Renal pelvis (tissue), 12 donors: ENCODE measurements at places on chromosomes 7 and 10.

- peak; percentile 90 for DNase-seq
Observed at GRCh38 chr10:125160856-125161706, 718 bp upstream of the CTBP2 start.

DNA sequence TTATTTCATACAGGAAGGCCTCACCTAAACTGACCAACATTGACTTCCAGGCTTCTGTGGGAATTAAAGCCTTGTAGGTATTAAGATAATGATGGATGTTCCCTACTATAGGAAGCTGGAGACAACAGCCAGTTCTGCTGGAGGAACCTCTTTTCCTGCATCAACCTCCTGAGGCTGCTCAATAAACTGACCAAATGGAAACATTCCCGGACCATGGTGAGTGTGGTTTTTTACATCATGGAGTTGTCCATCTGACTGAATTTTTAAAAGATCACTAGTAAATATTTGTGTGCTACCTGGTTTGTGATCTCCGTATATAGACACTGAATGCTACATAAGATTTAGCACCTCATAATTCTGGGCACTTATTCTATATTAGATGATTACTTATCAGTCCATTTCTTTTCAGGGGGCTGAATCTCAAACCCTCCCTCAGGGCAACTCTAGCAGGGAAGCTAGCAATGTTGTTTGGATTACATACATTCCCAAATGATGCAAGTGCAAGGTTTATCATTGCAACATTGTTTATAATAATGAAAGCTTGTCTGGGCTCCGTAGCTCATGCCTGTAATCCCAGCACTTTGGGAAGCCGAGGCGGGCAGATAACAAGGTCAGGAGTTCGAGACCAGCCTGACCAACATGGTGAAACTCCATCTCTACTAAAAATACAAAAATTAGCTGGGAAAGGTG, 21.5 kb upstream of the SMKR1 start:
- no peak for DNase-seq

- DNase-seq = no peak
Observed at GRCh38 chr10:6595499-6595898, 15.4 kb upstream of the PRKCQ start.

- peak; percentile 68 for DNase-seq
Observed at GRCh38 chr10:111076191-111076681, 593 bp upstream of the ADRA2A start.

- no peak for DNase-seq
Observed at GRCh38 chr10:99535764-99536337, 3.1 kb downstream of the NKX2-3 start.

DNA sequence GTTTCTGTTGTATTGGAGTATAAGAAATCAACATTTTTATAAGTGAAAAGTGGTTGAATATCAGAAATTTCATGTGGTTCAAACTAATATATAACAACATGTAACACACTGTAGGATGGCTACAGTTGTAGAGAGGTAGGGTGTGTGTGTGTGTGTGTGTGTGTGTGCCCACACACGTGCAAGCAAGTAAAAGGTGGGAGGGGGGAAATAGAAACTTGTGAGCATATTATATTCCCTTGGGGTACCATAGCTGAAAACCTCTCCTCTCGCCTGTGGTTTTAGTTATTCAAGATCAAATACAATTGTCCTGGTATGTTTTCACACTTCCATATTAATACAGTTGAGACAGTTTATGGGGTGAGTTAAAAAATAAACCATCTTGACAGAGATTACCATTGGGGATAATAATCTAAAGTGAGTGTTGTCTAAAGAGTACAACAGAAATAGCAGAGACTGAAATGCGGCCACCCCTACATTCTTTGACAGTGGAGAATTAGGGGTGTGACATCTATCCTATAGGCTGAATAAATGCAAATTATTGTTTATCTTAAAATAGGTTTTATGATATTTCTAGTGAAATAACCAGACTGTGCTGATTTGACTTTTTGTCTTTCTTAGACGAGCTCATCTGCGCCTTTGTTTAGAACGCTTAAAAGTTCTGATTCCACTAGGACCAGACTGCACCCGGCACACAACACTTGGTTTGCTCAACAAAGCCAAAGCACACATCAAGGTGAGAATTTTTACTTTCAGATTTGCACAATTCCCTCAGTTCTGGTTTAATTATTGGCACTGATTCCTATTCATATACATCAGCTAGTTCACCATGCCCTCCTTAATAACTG, 25.9 kb downstream of the SMNDC1 start:
- no peak for DNase-seq

DNA sequence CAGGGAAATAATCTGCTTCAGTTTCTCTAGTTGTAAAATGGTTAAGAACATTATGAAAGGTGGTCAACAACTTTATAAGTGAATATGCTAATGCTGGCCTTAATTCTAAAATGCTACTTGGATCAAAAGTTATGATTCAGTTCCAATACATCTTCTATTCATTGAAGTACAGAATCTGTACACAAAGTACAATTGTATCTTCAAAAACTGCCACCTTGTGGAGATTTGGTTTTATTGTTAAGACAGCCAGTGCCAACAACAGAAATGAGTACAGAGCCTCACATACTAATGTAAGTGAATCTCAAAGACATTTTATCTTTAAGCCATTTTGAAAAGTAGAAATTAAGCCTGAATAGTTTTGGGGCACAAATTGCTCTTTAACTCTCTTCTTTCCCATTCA, 194.0 kb downstream of the CFTR start:
- DNase-seq = peak; percentile 15

GRCh38 chr7:22179442-22179879, 177.5 kb downstream of the RAPGEF5 start:
- DNase-seq = no peak

GRCh38 chr10:84329986-84330651, 1.7 kb downstream of the CCSER2 start:
- no peak for DNase-seq

DNA sequence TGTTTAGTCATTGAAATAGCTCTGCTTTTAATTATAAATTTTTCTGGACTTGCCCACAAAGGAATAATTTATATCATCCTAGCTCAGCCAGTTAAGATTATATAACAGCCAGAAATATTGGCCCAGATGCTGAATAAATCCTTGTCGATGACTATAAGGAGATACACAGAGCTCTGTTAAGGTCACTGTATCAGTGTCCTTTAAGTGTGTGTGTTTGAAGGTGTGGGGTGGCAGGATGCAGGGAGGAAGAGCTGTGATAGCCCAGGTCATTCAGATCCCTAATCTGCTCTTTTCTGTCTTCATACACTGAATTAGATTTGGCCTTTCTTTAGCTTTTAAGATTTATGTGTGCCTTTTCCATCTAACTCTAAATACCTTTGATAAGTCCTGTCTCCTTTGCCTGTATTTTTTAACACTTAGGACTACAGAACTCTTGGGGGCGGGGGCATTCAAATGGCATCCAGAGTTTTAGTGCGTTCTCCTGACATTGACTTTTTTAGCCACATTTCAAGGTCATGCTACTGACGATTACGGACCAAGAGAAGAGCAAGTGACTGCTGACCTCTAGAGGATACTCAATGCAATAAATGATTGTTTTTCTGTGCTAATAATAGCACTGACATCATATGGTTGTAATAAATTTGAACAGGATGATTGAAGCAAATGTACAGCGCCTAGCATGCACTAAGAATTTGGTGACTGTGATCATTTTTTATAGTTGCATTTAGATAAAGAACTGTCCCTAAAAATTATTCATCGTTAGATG, 172.3 kb downstream of the CACNB2 start:
- DNase-seq = peak; percentile 56

DNA sequence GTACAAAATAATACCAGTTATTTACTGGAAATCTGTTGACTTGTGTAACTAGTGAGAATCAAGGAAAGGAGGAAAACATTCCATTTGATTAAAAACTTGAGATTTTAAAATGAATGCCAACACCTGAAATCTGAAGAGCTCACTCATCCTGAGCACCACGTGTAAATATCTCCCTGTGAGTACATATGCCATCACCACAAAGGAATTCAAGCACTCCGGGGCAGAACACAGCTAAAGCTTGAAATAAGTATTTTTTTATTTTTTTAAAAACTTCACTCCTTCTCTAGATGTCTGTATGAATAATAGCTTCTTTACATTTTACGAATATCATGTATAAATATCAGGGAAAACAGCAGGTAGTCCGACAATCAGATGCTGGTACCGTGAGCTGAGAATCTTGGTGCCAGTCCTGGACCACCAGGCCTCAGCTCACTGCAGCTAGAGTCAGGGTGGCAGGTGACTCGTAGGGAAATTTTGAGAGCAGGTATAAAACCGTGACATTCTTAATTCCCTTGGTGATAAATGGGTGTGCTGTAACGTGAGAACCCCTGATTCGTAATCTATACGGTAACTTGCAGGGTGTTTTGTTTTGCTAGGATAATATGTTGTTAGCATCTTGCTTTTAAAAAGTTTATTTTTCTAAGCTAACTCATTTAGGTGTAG, 12.7 kb downstream of the LMTK2 start:
- no peak for DNase-seq

DNA sequence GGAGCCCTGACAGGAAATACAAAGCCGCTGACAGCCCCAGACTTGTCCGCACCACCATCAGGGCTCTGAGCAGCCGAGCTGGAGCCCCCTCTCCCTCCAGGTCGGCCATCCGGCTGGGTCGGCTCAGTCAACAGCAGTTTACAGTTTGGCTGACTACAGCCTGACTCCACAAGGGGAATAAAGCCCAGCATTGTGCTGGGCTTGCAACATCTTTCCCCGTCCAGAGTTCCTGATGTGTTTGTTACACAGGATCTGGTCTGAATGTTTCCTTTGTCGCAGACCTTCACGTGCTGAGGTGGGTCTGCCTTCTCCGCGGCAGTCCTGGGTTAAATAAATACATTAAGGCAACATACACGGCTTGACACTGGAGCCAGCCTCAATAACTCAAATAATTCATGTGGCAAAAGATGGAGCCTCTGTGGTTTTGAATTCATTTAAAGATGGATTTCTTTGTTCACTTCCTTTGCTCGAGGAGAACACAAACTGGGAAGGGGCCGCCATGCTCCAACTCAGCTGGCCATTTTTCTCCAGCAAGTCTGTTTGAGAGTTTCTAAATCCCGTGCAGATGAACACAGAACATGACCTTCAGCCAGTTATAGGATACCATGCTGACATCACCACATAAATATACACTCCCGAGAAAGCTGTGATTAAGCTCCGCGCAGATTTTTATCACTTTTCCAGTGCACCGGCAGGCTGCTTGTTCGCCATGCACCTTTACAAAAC, 192.1 kb downstream of the WDR11 start:
- DNase-seq = no peak

- no peak for DNase-seq
Observed at GRCh38 chr10:32241946-32242345, 105.0 kb downstream of the EPC1 start.

GRCh38 chr10:132035476-132035875, 30.3 kb upstream of the JAKMIP3 start:
- no peak for DNase-seq

- no peak for DNase-seq
Observed at GRCh38 chr10:1114315-1114714, 58.1 kb downstream of the WDR37 start.

GRCh38 chr7:146635205-146636032, 518.8 kb downstream of the CNTNAP2 start:
- peak; percentile 46 for DNase-seq

- peak; percentile 22 for DNase-seq
Observed at GRCh38 chr7:117169907-117170306, 153.0 kb downstream of the WNT2 start.

GRCh38 chr7:51317582-51317910, 937 bp upstream of the COBL start:
- no peak for DNase-seq

DNA sequence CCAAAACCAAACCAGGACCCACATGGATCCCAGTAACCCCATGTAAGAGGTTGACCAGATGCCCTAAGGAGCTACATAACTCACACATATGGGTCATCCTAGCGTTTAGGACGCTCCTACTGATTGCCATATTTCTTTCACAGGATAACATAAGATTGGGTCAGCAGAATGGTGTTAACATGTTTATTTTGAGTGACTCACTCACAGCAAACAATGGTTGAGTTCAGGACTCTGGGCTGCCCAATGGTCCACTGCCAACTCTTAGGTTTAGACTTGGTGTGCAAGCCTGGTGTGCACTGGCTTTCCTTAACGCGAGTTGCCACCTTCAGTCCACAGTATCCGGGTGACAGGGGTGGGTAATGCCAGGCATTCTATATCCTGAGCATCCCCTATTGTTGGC, 211.5 kb downstream of the GPAM start:
- no peak for DNase-seq

DNA sequence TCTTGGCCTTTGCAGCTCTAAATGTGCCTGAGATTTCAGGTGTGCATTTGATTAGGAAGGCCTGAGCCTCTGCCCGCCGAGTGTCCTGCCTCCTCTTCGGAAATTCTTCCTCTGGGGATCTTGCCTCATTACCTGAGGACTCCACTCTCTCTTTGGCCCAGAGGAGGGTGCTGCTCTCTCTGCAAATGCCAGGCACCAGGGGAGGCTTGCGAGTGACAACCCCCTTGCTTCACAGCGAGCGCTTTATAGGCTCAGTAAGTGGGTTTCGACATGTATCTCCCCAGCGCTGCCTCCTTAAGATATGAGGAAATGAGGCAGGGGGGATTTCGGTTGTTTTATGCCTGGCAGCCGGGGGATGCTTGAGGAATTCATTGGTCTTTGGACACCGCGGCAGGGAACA, 423.9 kb downstream of the GLRX3 start:
- DNase-seq = no peak

DNA sequence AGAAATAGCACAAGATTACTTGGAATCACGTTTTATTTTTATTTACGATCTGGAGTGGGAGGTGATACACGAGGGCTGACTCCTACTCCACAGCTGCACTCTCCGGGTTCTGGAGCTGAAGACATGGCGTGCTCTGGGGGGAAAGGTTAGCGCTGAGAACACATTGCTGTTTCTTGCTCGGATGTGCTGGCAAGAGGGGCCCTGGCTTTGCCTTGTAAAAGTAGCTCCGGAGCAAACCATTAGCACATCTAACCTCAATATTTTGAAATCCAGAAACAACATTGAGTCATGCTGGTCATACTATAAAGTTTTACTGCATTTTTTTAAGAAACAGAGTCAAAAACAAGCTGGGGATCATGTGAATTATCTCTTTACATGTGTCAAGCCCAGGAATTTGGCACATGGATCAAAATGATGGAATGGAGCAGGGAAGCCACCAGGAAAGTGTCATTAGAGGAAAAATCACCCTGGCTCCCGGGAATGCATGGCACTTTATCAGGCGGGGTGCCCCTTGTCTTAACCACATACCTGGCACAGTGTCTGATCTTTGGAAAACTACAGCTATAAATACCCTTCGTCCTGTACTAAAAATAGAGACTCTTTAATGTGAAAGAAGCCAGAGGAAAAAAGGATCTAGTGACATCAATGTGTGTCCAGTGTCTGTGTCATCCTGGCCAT, 31.6 kb upstream of the LYZL1 start:
- peak; percentile 70 for DNase-seq

GRCh38 chr7:137165241-137165640, 178.3 kb downstream of the PTN start:
- DNase-seq = no peak

DNA sequence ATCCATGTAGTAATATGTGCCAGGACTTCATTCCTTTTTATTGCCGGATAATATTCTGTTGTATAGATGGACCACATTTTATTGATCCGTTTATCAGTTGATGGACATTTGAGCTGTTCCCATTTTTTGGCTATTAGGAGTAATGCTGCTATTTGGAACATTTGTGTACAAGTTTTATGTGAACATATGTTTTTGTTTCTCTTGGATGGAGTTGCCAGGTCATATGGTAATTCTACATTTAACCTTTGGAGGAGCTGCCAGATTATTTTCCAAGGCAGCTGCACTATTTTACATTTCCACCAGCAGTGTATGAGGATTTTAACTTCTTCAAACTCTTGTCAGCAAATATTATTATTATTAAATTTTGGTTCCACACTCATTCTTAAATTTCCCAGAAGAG, 59.2 kb downstream of the C10orf90 start:
- DNase-seq = peak; percentile 66
